Peyer's patch (tissue), 4 donors: ENCODE measurements at places on chromosomes 5 and 9. TPM values are rescaled to one million over a fixed set of nuclear protein-coding genes. Genes with fewer than 3 reads are reported as not detected.

DNA sequence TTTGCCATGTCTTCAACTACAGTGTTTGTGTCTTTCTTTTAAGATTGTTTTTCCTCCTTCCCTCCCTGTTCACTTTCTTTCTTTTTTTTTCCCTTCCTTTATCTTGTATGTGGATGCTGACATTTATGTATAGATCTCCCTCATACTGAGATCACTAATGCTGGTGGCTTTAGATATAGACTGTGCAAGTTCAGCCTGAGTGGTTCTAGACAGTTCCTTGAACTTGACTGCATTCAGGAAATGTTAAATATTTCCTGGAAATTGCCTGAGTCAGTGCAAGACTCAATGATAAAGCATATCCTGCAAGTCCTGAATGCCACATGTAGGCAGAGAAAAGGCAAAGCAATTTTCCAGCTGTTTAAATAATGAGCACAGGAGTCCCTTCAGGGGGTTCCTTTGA is 182.5 kb upstream of the NR3C1 start:
- DNase-seq = no peak

GRCh38 chr9:125908136-125908535 is 161.0 kb downstream of the PBX3 start:
- no peak for DNase-seq

DNA sequence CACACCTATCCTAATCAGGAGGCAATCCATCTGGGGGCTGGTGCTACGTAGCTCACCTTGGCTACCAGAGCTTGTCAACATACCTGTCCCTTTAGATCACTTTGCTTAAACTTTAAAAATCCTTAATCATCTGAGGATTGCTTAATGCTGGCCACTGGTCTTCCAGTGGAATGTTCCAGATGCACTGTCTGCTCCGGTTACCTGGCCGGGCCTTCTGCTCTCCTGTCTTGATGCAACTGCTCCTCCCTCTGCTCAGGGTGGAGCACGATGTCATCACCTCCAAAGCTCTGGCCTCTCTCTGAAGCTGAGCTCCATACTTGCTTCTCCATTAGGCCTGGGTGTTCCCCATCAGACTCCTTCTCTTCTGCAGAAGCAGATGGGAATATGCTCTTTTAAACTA is 106.5 kb upstream of the OTULINL start:
- DNase-seq = no peak

The ARL15 gene
- total RNA-seq = 18.0 TPM

The LCN12 gene
- total RNA-seq = 7.9 TPM

The IRX1 gene
- total RNA-seq = not detected

The ARSI gene
- not detected for total RNA-seq

The CCL19 gene
- not detected for total RNA-seq
